ENCODE measurements at places on chromosomes 2 and 18. TPM values are rescaled to one million over a fixed set of nuclear protein-coding genes. Genes with fewer than 3 reads are reported as not detected.

The RNU2-63P gene
- polyA plus RNA-seq = not detected

The RUFY4 gene
- 0.07 TPM for polyA plus RNA-seq

The OTX1 gene
- polyA plus RNA-seq = not detected

The KCNK3 gene
- 1.0 TPM for polyA plus RNA-seq

The CENPA gene
- polyA plus RNA-seq = 6.1 TPM

The SLC66A3 gene
- 12.9 TPM for polyA plus RNA-seq

DNA sequence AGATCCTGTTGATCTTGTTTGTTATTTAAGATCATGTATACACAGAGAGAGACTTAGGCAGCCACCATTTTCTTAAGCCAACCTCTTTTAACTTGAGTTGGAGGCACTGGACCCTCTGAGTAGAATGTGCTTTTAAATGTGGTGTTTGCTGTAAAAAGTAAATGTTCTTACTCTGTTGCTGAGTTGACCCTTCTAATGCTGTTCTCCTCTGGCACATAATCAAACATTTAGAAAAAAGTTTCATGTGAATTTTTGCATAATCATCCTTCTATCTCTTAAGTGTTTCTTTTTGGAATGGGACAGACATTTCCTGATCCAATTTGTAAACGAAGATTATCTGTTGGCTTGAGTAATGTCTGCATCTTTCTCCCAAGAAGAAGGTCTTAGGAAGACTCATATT is 255.1 kb upstream of the ETAA1 start:
- DNase-seq = no peak

DNA sequence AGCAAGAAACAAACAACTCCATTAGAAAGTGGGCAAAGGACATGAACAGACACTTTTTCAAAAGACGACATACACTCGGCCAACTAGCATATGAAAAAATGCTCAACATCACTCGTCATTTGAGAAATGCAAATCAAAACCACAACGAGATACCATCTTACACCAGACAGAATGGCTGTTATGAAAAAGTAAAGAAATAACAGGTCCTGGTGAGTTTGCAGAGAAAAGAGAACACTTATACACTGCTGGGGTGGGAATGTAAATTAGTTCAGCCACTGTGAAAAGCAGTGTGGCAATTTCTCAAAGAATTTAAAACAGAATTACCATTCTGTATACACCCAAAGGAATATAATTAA is 130.5 kb downstream of the PLCL1 start:
- DNase-seq = no peak

DNA sequence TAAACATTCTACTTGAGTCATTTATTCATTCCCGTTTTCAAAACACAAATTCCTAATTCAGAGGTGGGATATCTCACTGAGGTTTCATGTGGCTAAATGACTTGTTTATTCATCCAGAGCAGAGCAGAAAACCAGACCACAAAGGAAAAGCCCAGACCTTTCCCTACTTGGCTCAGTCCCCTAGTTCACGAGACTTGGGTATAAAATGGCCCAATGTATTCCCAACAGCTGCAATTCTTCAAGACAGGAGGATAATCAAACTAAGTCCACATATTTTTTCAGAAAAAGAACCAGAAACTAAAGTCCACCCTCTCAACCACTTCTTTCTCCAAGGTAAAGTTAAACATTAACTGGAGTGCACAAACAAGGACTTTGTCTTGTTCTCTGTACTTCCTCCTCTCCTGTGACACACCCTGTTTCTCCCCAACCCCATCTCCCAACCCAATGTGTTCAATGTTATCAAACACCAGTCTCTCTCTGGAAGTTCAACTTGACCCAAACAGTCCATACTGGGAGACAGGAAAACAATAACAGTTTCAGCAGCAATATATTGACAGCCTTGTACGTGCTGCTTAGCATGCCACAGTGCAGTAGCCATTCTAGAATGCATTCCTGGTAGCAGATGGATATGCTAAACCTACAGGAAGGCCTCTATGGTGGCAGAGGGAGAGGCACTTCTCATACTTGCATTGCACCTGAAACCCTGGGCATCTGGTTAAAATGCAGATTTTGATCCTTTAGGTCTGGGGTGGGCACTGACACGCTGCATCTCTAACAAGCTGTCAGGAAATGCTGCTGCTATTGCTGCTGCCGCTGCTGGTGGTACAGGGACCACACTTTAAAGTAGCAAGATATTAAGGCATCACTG is 110.7 kb downstream of the INO80D start:
- no peak for DNase-seq

DNA sequence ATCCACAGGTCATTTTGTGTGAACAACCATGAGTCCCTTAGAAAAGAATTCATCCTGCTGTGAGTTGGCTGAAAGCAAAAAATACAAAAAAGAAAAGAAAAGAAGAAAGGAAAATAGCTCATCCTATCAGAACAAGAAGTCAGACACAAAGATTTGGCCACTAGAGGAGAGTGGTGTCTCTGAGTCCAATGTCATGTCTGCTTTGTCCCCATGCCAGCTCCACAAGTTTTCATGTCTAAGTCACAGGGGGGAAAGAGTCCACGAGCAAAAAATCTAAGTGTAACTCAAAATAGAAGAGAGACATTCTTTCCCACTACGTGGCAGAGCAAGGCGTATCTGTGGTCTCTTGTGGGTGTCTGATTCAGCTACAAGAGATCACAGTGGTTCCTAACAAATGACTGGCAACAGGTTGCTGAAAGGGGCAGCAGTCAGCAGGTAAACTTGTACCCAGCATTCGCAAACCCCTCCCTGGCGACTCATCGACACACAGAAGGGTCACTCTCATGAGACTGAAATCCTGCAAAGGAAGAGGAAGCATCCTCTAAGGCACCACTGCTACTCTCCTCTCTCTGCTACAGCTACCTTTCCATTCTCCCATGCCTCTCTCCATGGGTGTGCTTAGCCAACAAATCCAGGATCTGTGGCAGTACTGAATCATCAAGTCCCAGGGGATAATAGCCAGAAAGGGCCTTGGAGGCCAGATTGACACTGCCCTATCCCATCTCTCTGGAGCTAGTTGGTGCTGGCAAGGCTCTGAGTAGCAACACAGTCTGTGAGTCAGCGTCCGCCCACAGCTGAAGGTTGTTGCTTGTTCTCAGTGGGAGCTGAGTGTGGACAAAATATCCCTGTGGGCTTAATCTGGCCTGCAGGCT is 123.0 kb upstream of the SLC39A10 start:
- DNase-seq = peak; percentile 78
